ENCODE measurements at places on chromosomes 3 and 15. TPM values are rescaled to one million over a fixed set of nuclear protein-coding genes. Genes with fewer than 3 reads are reported as not detected.

DNA sequence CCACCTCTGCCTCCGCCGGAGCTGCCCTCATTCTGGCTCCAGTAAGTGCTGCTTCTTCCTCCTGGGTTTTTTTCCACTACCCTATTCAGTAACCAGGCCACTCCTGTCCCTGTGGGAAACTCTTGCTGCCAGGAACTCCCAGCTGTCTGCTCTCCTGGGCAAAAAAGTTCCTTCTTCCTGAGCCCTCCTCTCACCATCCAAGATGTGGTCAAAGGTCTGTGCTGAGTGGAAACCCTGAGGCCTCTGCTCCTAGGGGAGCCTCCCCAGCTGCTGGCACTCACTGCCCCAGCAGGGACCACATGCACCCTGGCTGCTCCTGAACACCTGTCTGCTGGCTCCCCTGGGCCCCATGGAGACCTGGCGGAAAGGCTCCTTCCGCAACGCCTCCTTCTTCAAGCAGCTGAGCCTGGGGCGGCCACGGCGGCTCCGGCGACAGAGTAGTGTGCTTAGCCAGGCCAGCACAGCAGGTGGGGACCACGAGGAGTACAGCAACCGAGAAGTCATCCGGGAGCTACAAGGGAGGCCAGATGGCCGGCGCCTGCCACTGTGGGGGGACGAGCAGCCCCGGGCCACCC is 454 bp downstream of the C15orf62 start:
- H3K36me3 ChIP-seq = no peaks in the 10 kb centered on the region
- no peak for DNase-seq
- peaks cover 23% of the 10 kb centered on the region for H3K4me1 ChIP-seq
- H3K4me3 ChIP-seq = no peak overlapping the region
- peaks cover 2% of the 10 kb centered on the region for H3K27me3 ChIP-seq

DNA sequence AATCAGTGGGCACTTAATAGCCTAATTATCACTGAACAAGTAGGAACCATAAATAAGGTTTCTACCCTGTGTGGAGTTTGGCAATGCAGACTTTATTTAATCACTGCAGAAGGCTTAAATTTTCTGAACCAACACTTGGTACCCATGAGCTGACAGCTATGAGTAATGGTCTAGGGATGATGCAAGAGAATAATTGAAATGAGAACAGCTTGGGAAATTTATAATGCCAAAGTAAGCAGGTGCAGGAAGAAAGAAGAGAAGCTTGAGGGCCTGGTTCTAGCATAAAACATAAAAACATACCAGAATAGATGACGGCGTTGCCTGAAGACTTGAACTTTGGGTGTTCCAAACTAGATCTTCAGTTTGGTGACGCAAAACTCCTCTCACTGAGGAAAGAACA is 67.0 kb downstream of the IMPG2 start:
- DNase-seq = no peak
- no peaks in the 10 kb centered on the region for H3K36me3 ChIP-seq

The RBMS3 gene
- total RNA-seq = 7.9 TPM

DNA sequence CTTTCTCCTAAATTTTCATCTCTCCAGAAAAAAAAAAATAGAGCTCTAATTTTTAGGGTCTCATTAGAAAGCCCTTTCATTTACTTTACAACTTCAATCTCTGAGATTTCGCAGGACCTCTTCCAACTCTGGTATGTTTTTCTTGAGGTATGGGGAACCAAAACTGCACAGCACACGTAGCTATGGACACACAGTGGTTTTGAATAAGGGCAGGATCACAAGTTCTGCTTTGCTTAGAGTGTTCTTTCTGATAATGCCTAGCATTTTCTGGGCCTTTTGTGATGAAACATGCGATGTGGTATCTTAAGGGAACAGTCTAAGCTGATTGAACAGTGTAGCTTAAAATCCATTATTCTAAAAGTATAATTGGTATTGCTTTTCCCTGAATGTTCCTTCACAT is 25.3 kb downstream of the ZNF592 start:
- DNase-seq = no peak
- H3K36me3 ChIP-seq = peaks cover 20% of the 10 kb centered on the region
- H3K27me3 ChIP-seq = no peaks in the 10 kb centered on the region
- H3K27ac ChIP-seq = no peak overlapping the region

DNA sequence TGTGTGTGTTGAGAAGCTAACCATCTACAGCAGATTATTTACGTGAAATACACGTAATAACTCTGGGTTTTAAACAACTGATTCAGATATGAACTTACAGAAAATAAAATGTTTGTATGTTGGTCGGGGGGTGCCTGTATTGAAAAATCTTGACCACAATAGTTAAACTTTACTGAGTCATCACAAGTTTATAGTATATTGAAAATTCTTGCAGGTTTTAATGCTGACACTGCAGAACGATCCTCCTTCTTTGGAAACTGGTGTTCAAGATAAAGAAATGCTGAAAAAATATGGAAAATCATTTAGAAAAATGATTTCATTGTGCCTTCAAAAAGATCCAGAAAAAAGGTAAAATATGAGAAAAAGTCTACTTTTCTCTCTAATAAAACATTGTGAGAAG is 41.3 kb upstream of the SLC22A13 start:
- no peaks in the 10 kb centered on the region for H3K27me3 ChIP-seq
- DNase-seq = no peak
- H3K4me1 ChIP-seq = no peaks in the 10 kb centered on the region
- peaks cover 38% of the 10 kb centered on the region for H3K36me3 ChIP-seq
- H3K27ac ChIP-seq = no peak overlapping the region

DNA sequence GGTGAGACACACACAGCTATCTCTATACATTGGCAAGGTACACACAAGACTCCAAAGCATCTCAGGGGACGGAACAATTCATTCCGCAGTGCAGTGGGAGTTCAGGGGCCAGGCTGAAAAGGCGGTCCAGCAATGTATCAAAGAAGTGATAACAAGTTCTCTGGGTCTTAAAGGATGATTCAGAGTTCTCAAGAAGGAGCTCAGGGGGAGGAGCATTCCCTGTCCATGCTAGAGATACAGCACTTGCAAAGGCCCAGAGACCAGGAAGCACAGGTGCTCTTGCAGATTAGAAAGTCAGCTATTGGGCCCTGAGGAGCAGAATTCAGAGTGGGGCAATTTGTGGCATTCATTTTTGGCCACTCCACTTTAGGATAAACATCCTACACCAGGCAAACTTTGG is 34.9 kb downstream of the MECOM start:
- no peaks in the 10 kb centered on the region for H3K36me3 ChIP-seq
- peaks cover 17% of the 10 kb centered on the region for H3K27me3 ChIP-seq
- H3K4me3 ChIP-seq = no peak overlapping the region
- no peak overlapping the region for H3K27ac ChIP-seq
- H3K4me1 ChIP-seq = peaks cover 32% of the 10 kb centered on the region

The TM4SF18 gene
- not detected for total RNA-seq

DNA sequence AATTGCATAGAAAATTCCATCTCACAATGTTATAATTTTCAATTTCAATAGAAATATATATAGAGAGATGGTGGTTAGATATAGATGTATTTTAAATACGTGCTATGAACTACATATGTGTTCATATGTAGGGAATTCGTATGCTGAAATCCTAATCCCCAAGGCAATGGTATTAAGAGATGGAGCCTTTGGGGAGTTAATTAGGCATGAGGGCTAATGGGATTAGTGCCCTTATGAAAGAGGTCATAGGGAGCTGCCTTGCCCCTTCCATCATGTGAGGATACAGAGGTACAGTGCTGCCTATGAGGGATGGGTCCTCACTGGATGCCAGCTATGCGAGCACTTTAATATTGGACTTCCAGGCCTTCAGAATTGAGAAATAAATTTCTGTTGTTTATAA is 79.6 kb upstream of the CCDC54 start:
- no peak overlapping the region for H3K4me3 ChIP-seq
- no peak overlapping the region for H3K27ac ChIP-seq
- no peaks in the 10 kb centered on the region for H3K27me3 ChIP-seq
- no peaks in the 10 kb centered on the region for H3K4me1 ChIP-seq
- no peak for DNase-seq

The MME gene
- total RNA-seq = 50.3 TPM
